AG10803 (cell line): ENCODE measurements at places on chromosomes 6 and 20.

- no peak for DNase-seq
Measured at GRCh38 chr6:162082520-162082919, 645.0 kb downstream of the PRKN start.

DNA sequence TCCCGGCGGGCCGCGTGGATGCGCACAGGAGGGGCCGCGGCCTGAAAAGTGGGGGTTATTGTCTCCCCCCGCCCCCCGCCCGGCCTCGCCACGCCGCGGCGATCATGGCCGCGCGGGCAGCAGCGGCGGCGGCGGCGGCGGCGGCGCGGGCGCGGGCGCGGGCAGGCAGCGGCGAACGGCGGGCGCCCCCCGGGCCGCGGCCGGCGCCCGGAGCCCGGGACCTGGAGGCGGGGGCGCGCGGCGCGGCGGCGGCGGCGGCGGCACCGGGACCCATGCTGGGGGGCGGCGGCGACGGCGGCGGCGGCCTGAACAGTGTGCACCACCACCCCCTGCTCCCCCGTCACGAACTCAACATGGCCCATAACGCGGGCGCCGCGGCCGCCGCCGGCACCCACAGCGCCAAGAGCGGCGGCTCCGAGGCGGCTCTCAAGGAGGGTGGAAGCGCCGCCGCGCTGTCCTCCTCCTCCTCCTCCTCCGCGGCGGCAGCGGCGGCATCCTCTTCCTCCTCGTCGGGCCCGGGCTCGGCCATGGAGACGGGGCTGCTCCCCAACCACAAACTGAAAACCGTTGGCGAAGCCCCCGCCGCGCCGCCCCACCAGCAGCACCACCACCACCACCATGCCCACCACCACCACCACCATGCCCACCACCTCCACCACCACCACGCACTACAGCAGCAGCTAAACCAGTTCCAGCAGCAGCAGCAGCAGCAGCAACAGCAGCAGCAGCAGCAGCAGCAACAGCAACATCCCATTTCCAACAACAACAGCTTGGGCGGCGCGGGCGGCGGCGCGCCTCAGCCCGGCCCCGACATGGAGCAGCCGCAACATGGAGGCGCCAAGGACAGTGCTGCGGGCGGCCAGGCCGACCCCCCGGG is 637 bp downstream of the ARID1B start:
- DNase-seq, result peak; percentile 51

- no peak for DNase-seq
Measured at GRCh38 chr6:47016261-47016660, 25.9 kb downstream of the ADGRF1 start.

GRCh38 chr20:47993035-47993755 is 207.9 kb upstream of the SULF2 start:
- DNase-seq, result no peak

GRCh38 chr6:75349262-75349984 is 64.8 kb upstream of the TMEM30A start:
- DNase-seq, result no peak

GRCh38 chr6:141957271-141957670 is 175.5 kb upstream of the GJE1 start:
- DNase-seq, result no peak

DNA sequence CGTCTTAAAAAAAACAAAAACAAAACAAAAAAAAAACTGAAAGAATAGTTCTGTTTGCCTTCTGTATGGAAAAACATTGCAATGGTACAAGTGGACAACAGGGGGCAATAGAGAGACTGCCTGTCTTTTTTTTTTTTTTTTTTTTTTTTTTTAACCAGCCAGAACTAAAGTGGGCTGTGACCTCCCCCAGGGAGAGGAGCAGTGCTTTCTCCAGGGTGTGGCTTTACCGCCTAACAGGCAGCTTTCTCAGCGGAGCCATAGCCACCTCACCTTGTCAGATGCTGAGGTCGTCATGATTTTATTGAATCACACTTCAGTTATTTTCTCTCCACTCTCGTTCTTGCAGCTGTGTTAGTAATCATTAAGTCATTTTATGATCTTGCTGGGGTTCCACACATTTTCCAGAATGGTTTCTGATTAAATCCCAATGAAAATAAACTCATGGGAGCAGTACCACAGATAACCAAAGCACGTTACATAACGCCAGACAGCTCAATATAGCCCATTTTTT is 78.4 kb downstream of the GMPR start:
- DNase-seq, result peak; percentile 45
